Bone marrow (tissue), 2 donors: ENCODE measurements at places on chromosomes 5 and 9.

DNA sequence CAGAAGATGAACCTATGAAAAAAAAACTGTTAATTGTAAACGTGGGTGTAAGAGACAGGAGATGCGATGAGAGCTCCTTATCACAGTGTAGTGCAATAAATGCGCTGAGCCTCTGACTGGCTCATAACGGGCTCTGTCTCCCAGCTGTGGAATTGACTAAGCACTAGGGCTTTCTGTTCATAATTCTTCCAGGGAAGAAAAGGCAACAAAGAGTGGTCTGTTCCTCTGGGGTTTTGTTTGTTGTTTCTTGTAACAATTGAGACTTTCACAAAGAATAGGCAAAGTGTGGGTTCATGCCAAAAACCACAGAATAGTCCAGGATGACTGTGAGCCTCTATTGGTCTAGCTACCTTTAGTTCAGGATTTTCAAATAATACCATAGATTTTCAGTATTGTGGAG is 39.4 kb downstream of the UBE2QL1 start:
- no peak for DNase-seq

DNA sequence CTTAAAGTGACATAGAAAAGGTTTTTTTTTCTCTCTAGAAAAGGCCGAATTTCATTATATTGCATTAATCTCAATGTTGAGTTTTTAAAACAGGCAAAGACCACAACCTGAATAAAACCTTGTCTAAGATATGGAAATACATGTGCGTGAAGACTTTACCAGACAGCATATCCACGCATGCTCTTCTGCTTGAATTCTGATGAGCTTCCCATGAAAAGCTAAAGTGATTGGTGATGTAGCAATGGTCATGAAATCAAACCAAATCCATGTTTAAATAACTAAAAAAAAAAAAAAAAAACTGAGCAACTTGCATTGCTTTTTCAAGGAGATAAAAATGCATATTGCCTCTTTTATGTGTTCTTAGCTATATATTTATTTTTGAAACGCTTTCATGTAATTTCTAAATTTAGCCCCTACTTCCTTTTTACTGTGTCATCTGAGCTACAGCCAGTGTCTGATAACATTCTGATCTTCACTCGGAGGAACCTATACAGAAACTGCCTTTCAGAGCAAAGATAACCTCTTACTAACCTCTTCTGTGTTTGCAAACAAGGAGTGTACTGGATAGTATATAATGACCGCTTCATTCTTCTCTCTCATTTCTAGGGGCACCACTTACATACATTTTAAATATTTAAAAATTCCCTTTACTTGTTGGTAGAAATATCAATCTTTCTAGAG is 179.1 kb upstream of the GNA14 start:
- no peak for DNase-seq

GRCh38 chr5:75031366-75031765 is 21.0 kb downstream of the GCNT4 start:
- DNase-seq, result no peak

DNA sequence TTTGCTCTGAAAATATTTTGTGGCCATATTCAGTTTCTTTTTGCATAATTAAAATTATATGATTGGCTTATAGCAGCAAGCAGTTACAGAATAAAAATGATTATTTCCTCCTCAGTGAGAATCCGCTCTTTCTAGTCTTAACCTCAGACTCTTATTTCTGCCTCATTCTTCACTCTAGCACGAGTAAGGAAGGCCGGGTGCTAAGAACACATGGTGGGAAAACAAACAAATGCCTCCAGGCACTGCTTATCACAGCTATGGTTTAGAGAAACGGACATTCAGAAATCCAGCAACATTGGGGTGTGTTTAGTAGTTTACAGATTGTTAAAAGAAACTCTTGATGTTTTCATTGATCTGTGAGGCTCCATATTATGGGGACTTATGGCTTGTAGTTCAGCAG is 168.7 kb downstream of the KDM4C start:
- no peak for DNase-seq

- no peak for DNase-seq
Observed at GRCh38 chr9:95724253-95724991, 151.1 kb upstream of the ERCC6L2 start.

GRCh38 chr9:69645488-69645887 is 26.7 kb downstream of the APBA1 start:
- no peak for DNase-seq

- DNase-seq, result no peak
Observed at GRCh38 chr5:118069452-118069851, 918.9 kb downstream of the DTWD2 start.

- DNase-seq, result no peak
Observed at GRCh38 chr9:101242651-101243050, 142.2 kb downstream of the BAAT start.

DNA sequence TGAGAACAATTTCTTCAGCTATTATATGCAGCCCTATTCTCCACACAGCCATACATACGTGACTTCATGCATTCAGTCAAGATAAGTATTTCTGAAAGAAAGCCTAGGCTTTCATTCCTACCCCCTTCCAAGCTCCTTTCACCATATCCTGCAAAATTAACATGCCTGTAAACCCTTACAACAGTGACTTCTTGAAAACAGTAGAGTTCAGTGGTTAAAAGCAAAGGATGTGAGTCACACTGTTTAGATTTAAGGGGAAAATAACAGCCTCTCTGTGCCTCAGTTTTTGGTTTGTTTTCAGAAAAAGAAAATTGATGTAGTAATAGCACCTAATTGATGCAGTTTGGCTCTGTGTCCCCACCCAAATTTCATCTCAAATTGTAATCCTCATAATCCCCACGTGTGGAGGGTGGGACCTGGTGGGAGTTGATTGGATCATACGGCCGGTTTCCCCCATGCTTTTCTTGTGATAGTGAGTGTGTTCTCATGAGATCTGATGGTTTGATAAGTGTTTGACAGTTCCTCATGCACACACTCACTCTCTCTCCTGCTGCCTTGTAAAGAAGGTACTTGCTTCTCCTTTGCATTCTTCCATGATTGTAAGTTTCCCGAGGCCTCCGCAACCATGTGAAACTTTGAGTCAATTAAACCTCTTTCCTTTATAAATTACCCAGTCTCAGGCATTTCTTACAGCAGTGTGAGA is 264.8 kb downstream of the CETN3 start:
- no peak for DNase-seq

GRCh38 chr9:34540827-34541226 is 18.0 kb upstream of the ENHO start:
- no peak for DNase-seq

GRCh38 chr5:120528609-120529008 is 64.5 kb downstream of the PRR16 start:
- DNase-seq, result no peak

DNA sequence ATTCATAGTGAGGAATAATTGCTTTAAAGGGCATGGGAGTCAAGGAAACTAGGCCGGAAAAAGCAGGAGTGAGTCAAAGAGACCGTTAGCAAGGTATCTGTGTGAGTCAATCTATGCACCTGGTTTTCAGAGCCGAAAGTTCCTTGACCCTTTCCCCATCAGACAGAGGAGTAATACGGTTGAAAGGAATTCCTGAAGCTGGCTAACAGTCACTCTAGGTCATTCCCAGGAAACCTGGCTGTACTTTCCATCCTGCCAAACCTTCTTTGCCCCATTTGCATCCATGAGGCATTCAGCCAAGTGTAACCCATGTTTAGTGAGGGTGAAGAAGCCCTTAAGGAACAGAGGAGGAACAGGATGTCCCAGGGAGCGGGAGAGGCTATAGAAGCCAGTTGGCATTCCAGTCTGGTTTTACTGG is 16.2 kb downstream of the RBM18 start:
- no peak for DNase-seq

- no peak for DNase-seq
Observed at GRCh38 chr5:167752936-167753335, 538.5 kb upstream of the WWC1 start.

- no peak for DNase-seq
Observed at GRCh38 chr9:125538092-125538473, 168.9 kb downstream of the MAPKAP1 start.

- DNase-seq, result no peak
Observed at GRCh38 chr5:150469718-150470469, 20.4 kb upstream of the RPS14 start.

DNA sequence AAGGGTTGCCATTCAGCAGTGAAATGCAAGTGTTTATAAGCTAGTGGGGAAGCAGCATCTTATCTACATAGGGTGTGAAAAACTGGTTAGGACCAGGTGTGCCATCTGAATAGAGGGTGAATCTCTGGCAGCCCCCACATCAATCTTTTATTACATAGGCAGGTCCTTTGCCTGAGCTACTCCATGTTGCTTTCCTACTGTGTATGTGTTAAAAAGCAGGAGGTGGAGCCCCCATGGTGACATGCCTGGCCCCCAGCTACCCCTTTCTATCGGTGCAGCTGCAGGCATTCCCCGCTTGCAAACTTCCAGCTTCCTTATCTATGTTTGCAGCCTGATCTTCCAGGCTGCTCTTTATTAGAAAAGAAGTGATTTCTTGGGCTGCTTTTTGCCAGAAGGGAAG is 353.5 kb downstream of the SPATA31D1 start:
- DNase-seq, result no peak

DNA sequence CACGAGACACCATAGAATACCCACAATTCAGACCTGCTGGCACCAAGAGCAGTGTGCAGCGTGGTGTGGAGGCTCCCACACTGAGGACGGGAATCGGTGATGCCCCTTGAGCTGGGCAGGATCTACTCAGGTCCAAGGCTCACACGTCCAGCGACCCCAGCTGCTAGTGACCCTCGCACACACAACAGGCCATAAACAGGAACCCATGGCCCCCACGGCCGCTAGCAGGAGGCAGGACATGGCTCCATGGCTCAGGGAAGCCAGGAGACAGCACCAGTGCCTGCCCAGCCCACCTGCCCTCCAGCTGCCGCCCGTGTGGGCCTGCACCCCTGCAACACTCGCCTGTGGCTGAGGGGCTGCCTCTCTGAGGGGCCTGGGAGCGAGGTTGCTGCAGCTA is 43.4 kb upstream of the SLC9A3 start:
- no peak for DNase-seq

DNA sequence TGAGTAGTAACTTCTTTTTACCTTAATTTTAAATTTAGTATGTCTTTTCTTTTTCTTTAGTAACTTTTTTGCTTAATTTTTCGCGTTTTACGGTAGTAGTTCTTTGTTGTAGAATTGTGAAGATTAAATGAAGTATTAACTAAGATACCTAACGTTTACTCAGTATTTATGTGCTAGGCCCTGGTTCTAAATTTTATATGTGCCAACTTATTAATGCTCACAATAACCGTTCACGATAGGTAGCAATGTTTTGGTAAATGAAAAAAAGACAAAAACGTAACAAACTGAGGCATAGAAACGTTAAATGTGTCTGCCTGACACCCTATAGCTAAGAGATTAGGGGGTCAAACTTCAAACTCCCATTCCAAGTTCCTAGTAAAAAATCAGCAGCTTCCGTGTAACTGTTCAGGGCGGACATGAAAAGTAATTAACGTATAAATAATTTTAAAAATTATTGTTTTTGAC is 1.2 kb downstream of the MRPS30 start:
- DNase-seq, result no peak

- no peak for DNase-seq
Observed at GRCh38 chr9:126069400-126069955, 257.2 kb upstream of the MVB12B start.

DNA sequence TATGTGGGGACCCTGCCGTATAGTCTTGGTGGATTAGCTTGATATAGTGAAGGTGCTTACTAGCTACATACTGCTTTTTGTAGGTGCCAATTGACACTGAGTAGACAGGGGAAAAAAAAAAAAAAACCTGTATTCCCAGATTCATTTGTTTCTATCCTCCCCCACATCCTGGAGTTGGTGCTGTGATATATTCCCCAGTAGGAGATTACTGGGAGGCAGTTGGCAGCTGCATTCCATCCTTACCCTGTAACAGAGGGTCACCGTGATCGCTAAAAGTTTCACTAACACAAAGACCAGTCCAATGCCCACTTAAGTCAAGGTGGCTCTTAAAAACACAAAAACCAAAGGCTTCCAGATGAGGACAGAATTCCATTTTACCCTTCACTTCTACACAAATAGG is 27.4 kb upstream of the TOMM5 start:
- DNase-seq, result no peak
